Heart right ventricle (tissue), 16 donors: ENCODE measurements at places on chromosomes 4 and X. TPM values are rescaled to one million over a fixed set of nuclear protein-coding genes. Genes with fewer than 3 reads are reported as not detected.

Gene TASL
- not detected for total RNA-seq

DNA sequence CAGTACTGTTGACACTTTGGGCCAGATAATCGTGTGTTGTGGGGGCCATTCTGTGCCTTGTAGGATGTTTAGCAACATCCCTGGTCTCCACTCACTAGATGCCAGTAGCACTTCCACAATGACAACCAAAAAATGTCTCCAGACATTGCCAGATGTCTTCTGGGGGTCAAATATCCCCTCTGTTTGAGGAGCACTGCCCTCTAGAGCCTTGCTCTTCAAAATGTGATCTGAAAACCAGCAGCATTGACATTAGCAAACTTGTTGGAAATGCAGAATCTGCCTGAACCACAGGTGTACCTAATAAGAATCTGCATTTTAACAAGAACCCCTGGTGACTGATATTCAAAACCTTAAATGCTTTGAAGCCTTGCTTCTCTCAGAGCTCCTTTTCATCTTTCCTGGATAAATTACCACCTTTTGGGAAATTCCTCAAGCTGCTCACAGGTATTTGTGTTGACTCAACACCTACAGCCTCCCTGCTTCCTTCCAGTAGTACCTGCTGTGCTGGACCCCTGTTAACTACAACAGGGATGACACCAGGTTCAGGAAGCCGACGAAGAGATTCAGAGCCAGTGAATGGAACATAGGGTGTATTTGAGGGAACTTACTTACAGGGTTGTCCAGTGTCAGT, 459.0 kb upstream of the NR3C2 start:
- no peaks in the 10 kb centered on the region for H3K4me1 ChIP-seq
- no peak overlapping the region for H3K4me3 ChIP-seq
- H3K36me3 ChIP-seq = no peaks in the 10 kb centered on the region
- H3K27me3 ChIP-seq = no peaks in the 10 kb centered on the region

DNA sequence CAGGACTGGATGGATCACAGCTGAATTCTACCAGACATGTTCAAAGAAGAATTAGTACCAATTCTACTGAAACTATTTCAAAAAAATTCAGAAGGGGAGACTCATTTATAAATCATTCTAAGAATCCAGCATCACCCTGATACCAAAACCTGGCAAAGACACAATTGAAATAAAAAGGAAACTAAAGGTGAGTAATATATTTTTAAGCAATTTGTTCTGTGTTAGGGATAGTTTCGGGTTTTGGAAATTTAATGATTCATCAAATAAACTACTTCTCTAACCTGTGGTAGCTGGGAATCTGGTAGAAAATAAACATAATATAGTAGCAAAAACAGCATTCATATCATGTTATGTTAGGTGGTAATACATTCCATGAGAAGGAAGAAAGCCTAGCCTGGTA, 662.2 kb upstream of the BOD1L1 start:
- no peak for DNase-seq
- no peak overlapping the region for H3K27ac ChIP-seq
- no peaks in the 10 kb centered on the region for H3K27me3 ChIP-seq
- no peaks in the 10 kb centered on the region for H3K4me1 ChIP-seq
- H3K4me3 ChIP-seq = no peak overlapping the region
- H3K36me3 ChIP-seq = no peaks in the 10 kb centered on the region

DNA sequence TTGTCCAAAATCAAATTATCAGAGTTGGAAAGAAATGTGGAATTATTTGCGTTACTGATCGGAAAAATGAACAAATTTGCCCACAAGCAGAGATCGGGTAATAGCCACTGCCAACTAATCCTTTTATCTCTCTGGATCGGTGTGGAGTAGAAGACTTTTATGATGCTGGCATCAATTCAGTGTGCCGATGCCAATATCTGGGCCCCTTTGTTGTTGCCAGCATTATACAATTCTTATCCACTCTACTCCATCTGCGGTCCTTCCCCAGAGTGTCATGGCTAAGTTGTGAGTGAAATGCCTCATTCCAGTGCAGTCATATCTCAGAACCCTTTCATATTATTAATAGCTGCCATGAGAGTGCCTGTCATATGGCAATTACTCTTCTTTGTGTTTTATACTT, 660.2 kb downstream of the ADGRL3 start:
- no peak overlapping the region for H3K4me3 ChIP-seq
- H3K27me3 ChIP-seq = no peaks in the 10 kb centered on the region
- H3K36me3 ChIP-seq = no peaks in the 10 kb centered on the region
- H3K27ac ChIP-seq = no peak overlapping the region
- no peaks in the 10 kb centered on the region for H3K4me1 ChIP-seq

Gene HSFX1
- 3.2 TPM for total RNA-seq
